Activated T-cell treated with anti-CD3 and anti-CD28 coated beads for 1 hour (primary cell): ENCODE measurements at places on chromosomes 16 and 17.

DNA sequence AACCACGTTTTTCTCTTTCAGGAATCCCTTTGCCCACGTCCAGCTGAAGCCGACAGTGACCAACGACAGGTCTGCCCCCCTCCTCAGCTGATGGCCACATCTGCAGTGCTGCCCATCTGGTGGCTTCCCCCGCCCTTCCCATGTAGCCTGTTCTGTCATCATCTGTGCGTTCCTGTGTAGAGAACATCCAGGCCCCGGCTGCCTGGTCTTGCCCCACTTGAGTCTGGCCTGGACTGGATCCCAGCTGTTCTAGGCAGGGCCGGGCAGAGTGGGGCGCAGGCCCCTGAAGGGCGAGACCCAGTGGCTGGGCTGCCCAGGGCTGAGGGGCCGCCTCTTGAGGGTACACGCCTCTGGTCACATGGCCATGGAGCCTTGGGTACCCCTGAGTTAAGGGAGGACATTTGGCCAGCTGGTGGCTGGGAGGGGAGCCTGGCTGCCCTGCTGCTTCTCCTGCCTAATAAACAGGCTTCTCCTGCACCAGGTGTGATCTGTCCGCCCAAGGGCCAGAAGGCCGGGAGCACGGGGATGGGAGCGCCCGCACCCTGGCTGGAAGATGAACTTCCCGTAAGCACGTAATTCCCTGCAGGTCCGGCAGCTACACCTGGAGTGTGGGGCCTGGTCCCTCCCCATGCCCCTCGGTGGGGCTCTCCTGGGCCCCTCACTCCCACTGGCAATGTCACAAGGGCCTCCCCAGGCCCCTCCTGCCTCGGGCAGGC is 49.4 kb upstream of the PVALEF start:
- no peak for DNase-seq

DNA sequence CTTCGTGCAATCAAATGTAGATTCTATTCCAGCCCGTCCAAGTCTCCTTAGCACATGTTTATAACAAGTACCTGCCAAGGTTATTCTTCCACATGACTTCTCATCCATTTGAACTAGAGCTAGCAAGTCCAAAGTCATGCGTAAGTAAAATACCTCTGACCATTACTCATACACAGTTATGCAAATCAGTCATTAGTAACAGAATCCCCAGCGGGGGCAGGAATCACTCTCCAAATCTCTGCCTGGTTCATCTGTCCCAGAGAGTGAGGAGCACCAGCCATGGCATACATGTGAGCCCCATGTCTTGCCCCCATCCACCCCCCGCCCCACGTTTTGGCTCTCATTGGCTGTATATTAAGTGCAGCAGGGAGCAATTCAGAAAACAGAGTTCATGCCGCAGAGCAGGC is 27.7 kb downstream of the SRL start:
- no peak for DNase-seq

GRCh38 chr16:59108374-59108773 is 374.3 kb upstream of the GOT2 start:
- no peak for DNase-seq

- DNase-seq = no peak
These were observed 71.0 kb downstream of the CDRT15 start for GRCh38 chr17:14165616-14166015.

DNA sequence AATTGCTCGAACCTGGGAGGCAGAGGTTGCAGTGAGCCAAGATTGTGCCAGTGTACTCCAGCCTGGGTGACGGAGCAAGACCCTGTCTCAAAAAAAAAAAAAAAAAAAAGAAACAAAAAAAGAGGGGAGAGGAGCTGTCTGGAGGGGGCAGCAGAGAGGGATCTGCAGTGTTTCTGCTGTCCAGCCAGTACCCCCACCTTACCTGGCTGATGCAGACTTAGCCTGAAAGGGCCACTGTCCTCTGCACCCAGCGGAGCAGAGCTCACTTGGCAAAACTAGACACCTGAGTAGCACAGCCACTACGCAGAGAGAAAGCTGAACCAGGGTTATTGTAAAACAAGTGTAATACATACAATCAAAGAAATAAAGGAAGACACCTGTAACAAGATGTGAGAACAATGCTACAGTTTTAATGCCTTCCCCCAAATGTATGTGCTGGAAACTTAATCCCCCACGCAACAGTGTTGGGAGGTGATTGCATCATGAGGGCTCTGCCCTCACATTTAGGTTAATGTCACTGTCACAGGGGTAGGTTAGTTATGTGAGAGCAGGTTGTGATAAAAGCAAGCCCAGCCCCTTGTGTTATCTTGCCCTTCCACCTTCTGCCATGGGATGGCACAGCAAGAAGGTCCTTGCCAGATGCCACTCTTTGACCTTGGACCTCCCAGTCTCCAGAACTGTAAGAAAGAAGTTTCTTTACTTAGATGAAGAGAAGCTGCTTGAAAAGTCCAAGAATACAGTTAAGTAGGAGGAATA is 211.2 kb downstream of the RPTOR start:
- DNase-seq = no peak
